Activated naive CD4-positive, alpha-beta T cell treated with anti-CD3 and anti-CD28 coated beads, Interleukin-2, amount 50 U/mL, for 16 hours (primary cell): ENCODE measurements at places on chromosomes 2 and 18.

- DNase-seq: no peak
Measured at GRCh38 chr18:8910186-8910822, 192.2 kb upstream of the NDUFV2 start.

- no peak for DNase-seq
Measured at GRCh38 chr2:88184762-88185161, 14.6 kb downstream of the THNSL2 start.

DNA sequence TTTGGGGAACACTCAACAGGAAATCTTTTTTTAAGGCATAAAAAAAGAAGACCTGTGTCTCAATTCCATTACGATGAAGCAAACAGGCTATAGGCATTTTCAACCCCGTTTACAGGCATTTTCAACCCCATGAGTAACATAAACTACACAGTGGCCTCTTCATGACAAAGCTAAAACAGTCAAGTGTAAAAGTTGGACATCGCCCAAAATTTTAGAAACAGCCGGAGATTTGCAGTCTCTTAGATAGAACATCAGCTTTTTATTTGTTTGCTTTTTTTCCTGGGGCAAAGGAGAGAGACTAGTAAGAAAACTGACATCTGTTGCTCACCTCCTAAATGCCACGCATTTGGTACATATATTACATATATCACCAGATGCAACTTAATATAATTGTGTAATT, 173.7 kb downstream of the CMPK2 start:
- DNase-seq: no peak

DNA sequence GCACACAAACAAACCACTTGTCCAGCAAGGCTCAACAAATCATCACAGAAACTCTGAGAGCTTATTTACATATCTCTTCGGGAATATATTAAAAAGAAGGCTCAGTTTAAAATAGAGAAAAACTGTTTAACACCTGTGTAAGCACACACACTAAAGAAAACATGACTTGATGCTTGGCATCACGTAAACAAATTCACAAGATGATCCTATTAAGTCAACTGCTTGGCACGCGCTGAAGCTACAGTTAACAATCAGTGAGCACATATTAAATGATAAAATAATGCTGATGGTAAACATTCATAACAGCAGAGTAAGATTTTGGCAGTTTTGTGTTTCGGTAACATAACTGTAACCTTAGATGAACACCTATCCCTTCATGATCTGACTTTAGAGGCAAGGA, 4.3 kb upstream of the HES6 start:
- DNase-seq: no peak
